RWPE2 (cell line): ENCODE measurements at places on chromosomes 2 and 18.
A peak's percentile ranks its signal among the peaks of the same experiment; 100 is the strongest.

- H3K4me3 ChIP-seq: no peak overlapping the region
- H3K27ac ChIP-seq: no peak overlapping the region
- DNase-seq: no peak
- H3K36me3 ChIP-seq: no peaks in the 10 kb centered on the region
- no peaks in the 10 kb centered on the region for H3K4me1 ChIP-seq
- no peaks in the 10 kb centered on the region for H3K27me3 ChIP-seq
These were observed 125.6 kb upstream of the RPRM start for GRCh38 chr2:153604133-153604532.

DNA sequence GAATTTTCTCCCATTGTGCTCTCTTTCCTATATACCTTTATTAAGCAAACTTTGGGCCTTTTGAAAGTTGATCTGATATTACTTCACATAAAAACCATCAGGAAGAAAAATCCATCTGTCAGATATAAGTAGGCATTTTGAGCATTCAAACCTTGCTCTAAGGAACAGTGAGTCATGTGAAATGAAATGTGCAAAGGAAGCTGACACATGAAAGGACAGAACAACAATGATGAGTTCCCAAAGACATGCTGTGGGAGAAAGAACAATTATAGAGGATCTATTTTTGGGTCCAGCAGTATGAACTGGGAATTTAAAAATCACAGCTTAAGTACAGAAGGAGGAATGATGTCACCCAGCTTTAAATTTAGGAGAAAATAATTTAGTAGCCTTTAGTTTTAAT, 18.1 kb downstream of the CALCRL start:
- DNase-seq: no peak
- H3K36me3 ChIP-seq: no peaks in the 10 kb centered on the region
- H3K4me3 ChIP-seq: no peak overlapping the region
- peaks cover 14% of the 10 kb centered on the region for H3K4me1 ChIP-seq
- peak overlapping the region; percentile 39 for H3K27ac ChIP-seq
- no peaks in the 10 kb centered on the region for H3K27me3 ChIP-seq

DNA sequence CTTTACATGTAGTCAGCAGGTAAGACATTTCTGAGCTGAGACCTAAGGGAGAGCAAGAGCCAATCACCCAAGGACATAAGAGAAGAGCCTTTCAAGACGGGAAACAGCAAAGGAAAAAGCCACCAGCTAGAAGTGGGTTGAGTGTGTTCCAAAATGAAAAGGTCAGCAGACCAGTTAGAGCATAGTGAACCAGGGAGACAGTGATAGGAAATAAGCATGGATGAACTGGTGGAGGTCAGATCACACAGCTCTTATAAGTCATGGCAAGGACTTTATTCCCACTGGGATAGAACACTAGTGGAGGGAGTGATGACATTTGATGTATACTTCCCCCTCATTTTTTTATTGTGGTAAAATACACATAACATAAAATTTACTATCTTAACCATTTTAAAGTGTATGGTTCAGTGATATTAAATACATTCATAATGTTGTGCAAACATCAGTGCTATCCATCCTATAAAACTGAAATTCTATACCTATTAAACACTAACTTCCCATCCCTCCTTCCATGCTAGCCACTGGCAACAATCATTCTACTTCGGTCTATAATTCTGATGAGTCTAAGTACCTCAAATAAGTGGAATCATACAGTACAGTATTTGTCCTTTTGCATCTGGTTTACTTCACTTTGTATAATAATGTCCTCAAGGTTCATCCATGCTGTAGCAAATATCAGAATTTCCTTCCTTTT, 155.8 kb upstream of the WDSUB1 start:
- no peak overlapping the region for H3K4me3 ChIP-seq
- DNase-seq: no peak
- H3K4me1 ChIP-seq: no peaks in the 10 kb centered on the region
- peaks cover 50% of the 10 kb centered on the region for H3K36me3 ChIP-seq
- no peak overlapping the region for H3K27ac ChIP-seq
- H3K27me3 ChIP-seq: no peaks in the 10 kb centered on the region

DNA sequence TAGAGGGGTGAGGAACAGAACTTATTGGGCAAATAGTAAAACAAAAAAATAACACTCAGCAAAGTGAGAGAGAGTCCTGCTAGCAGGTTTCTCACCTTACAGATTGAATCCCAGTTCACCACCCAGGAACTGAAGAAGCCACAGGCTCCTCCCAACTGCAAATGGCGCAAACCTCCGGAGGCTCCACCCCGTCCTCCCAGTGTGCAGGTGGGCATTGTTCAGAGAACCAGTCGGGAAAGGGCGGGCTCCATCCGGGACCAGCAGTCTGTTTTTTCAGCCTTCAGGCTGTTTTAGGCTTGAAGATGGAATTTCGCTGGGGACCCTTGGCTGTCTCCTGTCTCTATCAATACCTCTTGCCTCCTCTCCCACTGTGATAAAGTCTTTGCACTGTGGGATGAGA, 317.5 kb downstream of the PARD3B start:
- no peaks in the 10 kb centered on the region for H3K36me3 ChIP-seq
- H3K4me3 ChIP-seq: no peak overlapping the region
- DNase-seq: peak; percentile 32
- no peaks in the 10 kb centered on the region for H3K27me3 ChIP-seq
- H3K4me1 ChIP-seq: no peaks in the 10 kb centered on the region
- H3K27ac ChIP-seq: no peak overlapping the region

DNA sequence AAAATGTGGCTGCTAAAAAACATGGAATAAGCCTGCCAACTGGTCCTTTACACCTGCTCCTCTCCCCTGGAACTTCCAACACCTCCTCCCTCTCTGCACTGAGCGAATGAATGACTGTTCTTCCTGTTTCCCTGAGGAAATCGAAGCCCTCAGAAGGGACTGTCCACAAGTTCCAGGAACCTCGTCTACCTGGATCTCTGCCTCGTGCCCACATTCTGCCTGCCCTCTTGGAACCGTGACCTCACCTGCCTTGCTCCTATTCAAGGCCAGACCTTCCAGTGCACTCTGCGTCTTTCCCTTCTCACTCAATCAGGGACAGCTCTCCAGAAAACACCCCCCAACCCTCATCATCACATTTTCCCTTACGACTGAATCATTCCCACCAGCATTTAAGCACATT, 4.4 kb upstream of the CAB39 start:
- H3K4me3 ChIP-seq: no peak overlapping the region
- no peaks in the 10 kb centered on the region for H3K36me3 ChIP-seq
- H3K27me3 ChIP-seq: no peaks in the 10 kb centered on the region
- H3K27ac ChIP-seq: no peak overlapping the region
- H3K4me1 ChIP-seq: peaks cover 11% of the 10 kb centered on the region
- no peak for DNase-seq

DNA sequence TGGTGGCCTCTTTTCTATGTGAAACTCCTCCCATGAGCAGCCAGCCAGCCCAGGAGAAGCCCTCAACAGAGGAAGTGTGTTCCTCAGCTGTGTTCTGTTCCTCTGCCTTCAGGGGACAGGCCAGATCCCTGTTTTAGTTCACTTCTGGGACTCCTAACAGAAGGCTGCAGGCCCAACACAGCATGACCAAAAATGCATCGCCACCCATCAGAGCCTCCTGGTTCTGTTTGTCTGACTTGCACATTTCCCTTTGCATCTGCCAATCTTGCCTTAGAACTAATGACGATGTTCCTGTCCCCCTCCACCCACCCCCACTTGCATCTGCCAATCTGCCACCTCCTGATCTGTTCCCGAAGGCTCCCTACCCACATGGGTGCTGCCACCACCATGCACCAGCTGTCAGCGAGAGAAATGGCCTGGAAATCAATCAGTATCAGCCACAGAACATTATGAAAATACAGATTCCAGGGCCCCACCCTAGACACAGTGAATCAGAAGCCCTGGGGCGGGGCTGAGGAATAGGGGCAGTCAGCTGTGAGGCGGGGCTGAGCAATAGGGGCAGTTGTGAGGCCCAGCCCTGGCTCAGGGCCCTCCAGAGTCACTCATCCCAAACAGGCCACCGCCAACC, 51.0 kb downstream of the FAM168B start:
- no peak for DNase-seq
- no peaks in the 10 kb centered on the region for H3K27me3 ChIP-seq
- H3K4me3 ChIP-seq: no peak overlapping the region
- H3K36me3 ChIP-seq: peaks cover 6% of the 10 kb centered on the region; the same call in 1 of the 2 replicates

DNA sequence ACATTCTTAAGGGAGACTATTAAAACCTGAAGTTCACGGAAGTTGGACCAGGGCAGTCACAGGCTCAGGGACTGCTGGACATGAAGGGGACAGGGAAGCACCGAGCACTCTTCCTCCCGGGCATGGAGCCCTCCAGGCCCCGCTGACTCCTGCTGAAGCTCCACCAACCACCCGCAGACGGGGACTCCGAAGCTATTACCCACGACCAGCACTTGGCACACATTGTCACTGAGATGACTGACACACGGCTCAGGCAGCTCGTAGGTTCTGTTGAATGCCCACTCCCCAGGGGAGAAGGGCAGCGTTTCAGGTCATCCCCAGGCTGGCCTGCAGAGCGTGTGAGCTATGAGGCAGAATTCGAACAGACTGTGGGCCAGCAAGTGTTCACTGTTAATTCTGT, 234.8 kb downstream of the NDUFA10 start:
- peaks cover 4% of the 10 kb centered on the region for H3K27me3 ChIP-seq
- no peak overlapping the region for H3K4me3 ChIP-seq
- no peaks in the 10 kb centered on the region for H3K4me1 ChIP-seq
- no peak for DNase-seq
- H3K27ac ChIP-seq: no peak overlapping the region

GRCh38 chr2:37737507-37737906, 66.1 kb upstream of the CDC42EP3 start:
- H3K4me1 ChIP-seq: no peaks in the 10 kb centered on the region
- H3K4me3 ChIP-seq: no peak overlapping the region
- no peak overlapping the region for H3K27ac ChIP-seq
- H3K36me3 ChIP-seq: no peaks in the 10 kb centered on the region

- H3K27me3 ChIP-seq: no peaks in the 10 kb centered on the region
- H3K4me3 ChIP-seq: no peak overlapping the region
- no peaks in the 10 kb centered on the region for H3K4me1 ChIP-seq
- no peak for DNase-seq
These were observed 687.0 kb downstream of the BCL11A start for GRCh38 chr2:59866436-59866835.

DNA sequence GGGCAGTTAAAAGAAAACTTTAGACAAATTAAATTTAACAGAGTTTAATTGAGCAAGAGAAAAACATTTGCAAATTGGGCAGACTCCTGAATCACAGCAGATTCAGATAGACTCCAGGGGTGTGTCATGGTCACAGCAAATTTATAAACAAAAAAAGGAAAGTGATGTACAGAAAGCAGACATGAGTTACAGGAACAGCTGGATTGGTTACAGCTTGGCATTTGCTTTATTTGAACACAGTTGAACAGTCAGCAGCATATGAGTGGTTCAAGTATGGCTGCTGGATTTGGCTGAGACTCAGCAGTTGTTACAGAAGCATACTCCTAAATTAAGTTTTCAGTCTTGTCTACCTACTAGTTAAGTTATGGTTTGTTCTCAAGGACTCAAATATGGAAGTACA, 82.3 kb upstream of the NYAP2 start:
- no peak overlapping the region for H3K4me3 ChIP-seq
- DNase-seq: no peak
- no peaks in the 10 kb centered on the region for H3K36me3 ChIP-seq
- H3K27me3 ChIP-seq: no peaks in the 10 kb centered on the region
- H3K27ac ChIP-seq: no peak overlapping the region
- H3K4me1 ChIP-seq: no peaks in the 10 kb centered on the region
